T-helper 2 cell (primary cell): ENCODE measurements at places on chromosomes 6 and 20.
A peak's percentile ranks its signal among the peaks of the same experiment; 100 is the strongest.

- DNase-seq = no peak
Observed at GRCh38 chr6:5151955-5152401, 66.8 kb downstream of the PPP1R3G start.

- no peak for DNase-seq
Observed at GRCh38 chr6:73710470-73710869, 14.5 kb downstream of the CD109 start.

GRCh38 chr6:5086294-5086890 lies 1.3 kb downstream of the PPP1R3G start:
- no peak for DNase-seq

DNA sequence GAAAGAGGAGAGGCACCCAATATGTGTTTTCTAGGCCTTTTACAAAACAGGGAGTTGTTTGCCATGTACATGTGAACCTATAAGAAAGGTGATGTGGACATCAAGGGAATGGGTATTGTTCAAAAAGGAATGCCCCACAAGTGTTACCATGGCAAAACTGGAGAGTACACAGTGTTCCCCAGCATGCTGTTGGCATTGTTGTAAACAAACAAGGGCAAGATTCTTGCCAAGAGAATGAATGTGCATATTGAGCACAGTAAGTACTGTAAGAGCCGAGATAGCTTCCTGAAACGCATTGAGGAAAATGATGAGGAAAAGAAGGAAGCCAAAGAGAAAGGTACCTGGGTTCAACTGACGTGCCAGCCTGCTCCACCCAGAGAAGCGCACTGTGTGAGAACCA lies 13.1 kb downstream of the QRSL1 start:
- DNase-seq = no peak

DNA sequence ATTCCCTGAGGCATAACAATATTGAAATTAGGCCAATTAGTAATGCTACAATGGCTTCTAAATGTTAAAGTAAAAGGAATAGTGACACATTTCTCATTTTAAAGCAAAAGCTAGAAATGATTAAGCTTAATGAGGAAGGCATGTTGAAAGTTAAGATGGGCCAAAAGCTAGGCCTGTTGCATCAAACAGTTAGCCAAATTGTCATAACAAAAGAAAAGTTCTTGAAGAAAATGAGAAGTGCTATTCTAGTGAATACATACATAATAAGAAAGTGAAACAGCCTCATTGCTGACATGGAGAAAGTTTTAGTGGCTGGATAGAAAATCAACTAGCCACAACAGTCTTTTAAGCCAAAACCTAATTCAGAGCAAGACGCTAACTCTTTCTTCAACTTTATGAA lies 12.9 kb downstream of the OR2A4 start:
- no peak for DNase-seq

- no peak for DNase-seq
Observed at GRCh38 chr6:113292646-113293422, 564.3 kb upstream of the MARCKS start.

GRCh38 chr6:45350186-45350710 lies 22.1 kb downstream of the RUNX2 start:
- DNase-seq = no peak

DNA sequence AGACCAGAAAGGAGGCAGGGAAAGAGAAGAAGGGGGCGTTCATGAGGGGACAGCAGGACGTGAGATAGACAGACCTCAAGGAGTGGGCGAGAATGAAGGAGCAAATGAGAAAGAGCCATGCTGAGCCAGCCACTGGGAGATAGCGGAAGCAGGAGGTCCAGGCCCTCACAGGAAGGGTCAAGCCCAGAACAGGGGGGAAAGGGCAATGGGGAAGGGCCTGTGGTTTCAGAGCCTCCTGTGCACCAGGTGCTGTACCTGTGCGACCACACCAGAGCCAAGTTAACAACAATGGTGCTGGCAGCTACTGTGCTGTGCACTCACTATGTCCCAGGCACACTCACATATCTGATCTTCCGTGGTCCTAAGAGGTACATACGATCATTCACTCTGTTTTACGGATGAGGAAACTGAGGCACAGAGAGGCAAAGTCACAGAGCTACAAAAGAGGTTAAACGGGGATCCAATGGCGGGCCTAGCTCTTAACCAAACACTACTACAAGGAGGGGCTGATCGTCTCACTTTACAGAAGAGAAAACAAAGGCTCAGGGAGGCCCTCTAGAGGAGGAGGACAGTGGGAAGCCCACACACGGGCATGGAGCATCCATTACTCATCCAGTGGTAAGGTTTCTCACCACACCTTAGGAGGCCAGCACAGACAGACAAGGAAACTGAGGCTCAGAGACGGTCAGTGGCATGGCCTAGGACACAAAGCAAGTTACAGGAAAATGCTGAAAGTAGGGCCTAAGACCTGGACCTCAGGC lies 129.1 kb downstream of the PREX1 start:
- no peak for DNase-seq

- no peak for DNase-seq
Observed at GRCh38 chr20:23013429-23013828, 21.7 kb upstream of the SSTR4 start.

- DNase-seq = no peak
Observed at GRCh38 chr6:159753081-159753872, 8.6 kb upstream of the ACAT2 start.

- peak; percentile 1 for DNase-seq
Observed at GRCh38 chr20:53839423-53840176, 230.8 kb downstream of the BCAS1 start.

DNA sequence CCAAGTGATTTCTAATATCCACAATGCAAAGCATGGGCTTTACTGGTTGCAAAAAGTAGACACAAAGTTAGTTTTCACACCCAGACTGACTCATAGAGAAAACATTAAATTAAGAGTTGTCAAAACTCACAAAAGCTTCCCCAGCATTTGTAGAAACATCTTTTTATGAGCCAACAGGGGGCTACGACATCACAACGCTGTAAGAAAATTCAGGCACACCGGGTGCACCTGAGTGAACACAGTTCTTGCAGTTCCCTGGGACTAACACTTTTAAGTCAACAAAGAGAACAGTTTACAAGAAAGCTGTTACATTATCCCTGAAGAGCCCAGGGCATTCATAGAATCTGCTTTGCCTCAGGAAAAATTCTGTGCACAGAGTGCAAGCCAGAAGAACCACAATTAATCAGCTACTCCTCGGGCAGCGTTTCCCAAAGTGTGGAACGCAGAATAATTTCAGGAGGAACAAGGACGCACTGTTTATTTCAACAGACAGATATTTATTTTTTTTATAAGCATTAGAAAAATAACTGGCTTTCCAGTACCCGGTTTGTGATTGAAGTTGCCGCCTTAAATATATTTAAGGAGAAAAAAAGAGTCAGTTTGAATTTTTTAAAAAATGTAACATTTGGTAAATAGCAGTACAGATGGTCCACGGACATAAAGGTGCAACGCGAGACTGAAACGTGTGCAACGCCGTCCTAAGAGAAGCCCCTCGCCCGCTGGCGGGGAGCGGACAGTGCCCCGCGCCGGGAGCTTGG lies 1.2 kb downstream of the NCOA5 start:
- DNase-seq = no peak

GRCh38 chr20:34871966-34872621 lies 562 bp downstream of the GGT7 start:
- DNase-seq = no peak

DNA sequence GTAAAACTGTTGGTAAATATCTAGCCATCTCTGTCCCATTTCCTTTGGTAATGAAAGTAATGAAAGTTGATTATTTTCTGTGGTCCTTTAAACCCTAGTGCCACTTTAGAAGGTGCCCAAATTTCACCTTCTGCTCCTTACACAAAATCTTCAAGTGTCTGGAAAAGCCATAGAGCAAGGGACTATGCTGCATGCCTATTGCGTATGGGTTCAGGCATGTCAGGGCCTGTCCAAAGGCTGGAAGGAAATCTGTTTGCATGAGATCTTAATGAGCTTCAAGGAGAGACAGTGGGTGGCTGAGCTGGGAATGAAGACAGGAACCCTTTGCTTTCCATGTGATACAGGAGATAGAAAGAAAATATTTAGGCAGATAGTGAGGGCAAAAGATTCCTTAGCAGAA lies 66.6 kb upstream of the CCN6 start:
- DNase-seq = no peak

- no peak for DNase-seq
Observed at GRCh38 chr6:80357674-80358073, 251.2 kb downstream of the BCKDHB start.

DNA sequence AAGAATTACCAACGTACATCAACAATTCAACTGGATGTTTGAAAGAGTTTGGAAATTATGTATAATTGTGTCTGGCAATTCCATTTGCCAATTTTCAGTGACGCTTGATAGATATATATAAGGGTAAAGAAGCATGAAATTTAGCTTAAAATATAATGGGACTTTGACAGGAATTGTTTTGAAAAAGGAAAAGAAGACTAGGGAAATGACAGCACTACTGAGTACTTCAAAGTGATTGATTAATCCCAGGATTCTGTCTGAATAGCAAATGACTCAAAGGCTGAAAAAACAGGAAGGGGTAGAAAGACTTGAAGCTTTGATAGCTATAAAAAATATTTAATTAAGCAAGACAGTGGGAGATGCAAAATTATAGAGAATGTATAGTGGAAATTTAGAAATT lies 200.0 kb downstream of the KHDRBS2 start:
- DNase-seq = no peak

DNA sequence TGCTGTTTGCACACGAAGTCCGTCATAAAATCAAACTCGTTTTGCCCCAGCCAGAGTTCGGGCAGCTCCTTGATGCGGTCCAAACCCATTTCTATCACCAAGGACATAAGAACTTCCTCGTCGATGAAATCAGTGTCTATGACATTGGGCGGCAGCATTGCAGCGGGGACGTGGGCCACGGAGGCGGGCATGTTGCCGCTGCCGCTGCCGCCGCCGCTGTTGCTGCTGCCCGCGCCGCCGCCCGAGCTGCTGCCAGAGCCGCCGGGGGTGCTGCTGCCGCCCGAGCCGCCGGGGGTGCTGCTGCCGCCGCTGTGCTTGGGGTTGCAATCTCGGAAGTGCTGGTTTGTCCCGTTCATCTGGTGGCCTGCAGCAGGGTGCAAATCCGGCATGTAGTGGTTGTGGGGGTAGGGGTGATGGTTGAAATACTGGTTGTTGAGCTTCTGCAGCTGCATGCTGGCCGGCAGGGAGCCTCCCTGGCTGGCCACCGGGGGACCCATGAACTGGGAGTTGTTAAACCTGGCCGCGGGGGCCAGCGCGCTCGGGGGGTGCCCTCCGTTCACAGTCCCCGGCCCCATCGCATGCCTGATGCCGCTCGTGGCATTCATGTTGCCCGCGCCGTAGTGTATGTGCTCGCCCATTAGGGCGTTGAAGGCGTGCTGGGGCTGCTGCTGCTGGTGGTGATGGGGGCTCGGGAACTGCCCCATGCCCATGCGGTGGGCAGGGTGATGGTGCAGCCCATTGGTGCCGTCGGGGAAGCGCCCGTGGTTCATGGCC lies 1.1 kb downstream of the CITED2 start:
- DNase-seq = peak; percentile 92
